ENCODE measurements at places on chromosomes 1 and 21.

DNA sequence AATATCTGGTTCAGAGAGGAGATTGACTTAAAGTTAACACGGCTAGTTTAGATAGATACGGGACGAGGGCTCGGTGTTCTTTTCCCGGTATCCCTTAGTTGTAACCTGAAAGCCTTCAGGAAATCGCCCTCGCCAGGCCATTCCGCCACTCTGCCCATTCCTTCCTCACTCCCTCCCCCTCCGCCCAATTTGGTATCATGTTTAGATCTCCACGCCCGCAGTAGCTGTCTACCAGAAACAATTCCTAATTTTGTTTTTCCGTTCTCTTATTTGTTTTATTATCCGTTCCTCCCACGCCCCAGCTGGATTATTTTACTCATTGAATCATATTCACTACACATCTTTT, 685 bp upstream of the VAMP4 start:
- DNase-seq = no peak

- no peak for DNase-seq
Measured at GRCh38 chr21:21290751-21291150, 292.5 kb downstream of the NCAM2 start.

GRCh38 chr21:22319435-22319834, 1321.2 kb downstream of the NCAM2 start:
- DNase-seq = no peak

GRCh38 chr1:243740255-243740999, 109.6 kb downstream of the AKT3 start:
- no peak for DNase-seq

- DNase-seq = no peak
Measured at GRCh38 chr1:151406176-151406575, 6.8 kb downstream of the PSMB4 start.

- no peak for DNase-seq
Measured at GRCh38 chr1:223000632-223001031, 142.4 kb downstream of the TLR5 start.

- DNase-seq = no peak
Measured at GRCh38 chr1:170978371-170978910, 43.1 kb downstream of the MROH9 start.

DNA sequence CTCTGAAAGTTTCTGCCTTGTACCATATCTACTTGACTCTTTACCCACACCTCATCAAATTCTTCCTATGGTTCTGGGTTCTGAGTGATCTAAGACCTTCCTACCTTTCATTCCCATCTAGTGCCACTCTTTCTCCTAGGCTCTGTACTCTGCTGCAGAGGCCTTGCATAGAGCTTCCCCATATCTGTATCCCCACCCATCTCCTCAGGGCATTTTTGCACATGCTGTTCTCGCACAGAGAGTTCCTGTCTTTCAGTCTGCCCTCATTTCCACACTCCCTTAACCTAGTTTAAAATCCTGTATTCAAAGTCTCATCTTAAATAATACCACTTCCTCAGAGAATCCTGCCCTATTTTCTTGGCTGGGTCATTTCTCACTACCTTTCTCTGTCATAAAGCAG, 114.8 kb downstream of the HMCN1 start:
- no peak for DNase-seq

GRCh38 chr1:25672763-25673409, 56.3 kb downstream of the MAN1C1 start:
- DNase-seq = peak; percentile 20

GRCh38 chr21:43984905-43985689, 27.0 kb upstream of the TRAPPC10 start:
- DNase-seq = peak; percentile 26

DNA sequence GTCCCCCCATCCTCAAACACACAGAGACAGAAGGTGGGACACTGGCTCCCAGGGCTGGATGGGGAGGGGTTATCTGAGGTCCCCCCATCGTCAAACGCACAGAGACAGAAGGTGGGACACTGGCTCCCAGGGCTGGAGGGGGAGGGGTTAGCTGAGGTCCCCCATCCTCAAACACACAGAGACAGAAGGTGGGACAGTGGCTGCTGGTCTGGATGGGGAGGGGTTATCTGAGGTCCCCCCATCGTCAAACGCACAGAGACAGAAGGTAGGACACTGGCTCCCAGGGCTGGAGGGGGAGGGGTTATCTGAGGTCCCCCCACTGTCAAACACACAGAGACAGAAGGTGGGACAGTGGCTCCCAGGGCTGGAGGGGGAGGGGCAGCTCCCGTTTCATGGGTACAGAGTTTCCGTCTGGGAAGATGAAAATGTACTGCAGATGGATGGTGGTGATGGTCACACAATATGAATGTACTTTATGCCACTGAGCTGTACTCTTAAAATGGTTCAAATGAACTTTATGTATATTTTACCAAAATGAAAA, 69.2 kb downstream of the SCCPDH start:
- DNase-seq = no peak

DNA sequence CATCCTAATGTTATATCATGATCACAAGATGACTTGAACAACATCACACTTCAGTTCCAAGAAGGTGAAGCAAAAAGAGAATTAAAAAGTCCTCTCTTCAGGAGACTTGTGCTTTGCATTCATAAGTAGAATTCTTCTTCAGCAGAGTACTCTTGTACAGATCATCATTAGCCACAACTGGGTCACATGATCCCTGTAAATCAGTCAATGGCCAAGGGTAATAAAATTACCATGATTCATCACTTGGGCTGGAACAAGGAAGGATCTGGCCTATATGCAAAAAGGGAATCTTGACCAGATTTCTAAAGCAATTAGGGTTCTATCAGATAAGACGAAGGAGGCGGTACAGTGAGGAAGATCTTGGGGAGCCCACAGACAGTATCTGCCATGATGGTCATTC, 458.0 kb upstream of the DEPDC1 start:
- peak; percentile 84 for DNase-seq

GRCh38 chr21:36608897-36609225, 90.1 kb upstream of the SIM2 start:
- peak; percentile 80 for DNase-seq

DNA sequence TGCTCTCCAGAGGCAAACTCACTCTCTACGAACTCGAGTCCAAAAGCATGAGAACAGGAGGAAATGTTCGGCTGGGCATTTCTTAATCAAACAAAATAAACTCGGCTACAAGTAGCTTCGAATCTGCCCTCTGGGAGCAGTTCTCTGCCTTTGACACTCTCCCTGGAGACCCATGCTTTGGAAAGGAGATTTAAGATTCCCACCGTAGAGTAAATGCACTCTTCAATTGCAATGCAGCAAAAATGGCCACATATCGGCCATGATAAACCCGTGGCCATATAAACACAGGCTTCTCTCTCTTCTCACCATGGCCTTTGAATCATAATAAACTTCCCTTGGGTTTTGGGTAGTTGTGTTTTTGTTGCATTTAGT, 215.4 kb downstream of the TOMM20 start:
- DNase-seq = no peak

- DNase-seq = no peak
Measured at GRCh38 chr1:22753481-22753971, 42.9 kb downstream of the EPHB2 start.

DNA sequence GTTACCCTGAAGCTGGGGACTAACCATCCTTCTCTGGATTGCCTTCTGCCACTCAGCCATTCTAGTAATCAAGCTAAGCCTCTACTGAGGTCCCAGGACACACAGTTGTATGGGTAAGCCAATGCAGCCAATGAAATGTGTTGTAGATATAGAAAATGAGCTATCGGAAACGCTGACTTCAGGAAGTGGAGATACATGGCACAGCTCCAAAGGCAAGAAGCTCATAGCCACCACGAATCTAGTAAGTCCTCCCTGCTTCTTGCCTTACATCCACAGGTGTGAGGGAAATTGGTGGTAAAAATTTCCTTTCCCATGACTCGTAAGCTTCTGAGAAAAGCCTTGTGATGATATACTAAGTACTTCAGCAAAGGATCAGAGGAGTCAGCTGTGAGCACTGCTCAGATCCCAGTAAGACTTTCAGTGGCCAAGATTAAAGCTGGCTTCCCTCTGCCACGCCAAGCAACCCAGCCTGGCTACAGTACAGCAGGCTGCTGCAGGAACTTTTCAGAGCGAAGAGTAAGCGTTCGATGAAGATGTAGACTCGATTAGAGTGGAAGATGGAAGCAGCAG, 117.7 kb downstream of the SIM2 start:
- no peak for DNase-seq

- DNase-seq = no peak
Measured at GRCh38 chr1:229913489-229913888, 153.5 kb upstream of the GALNT2 start.

- DNase-seq = no peak
Measured at GRCh38 chr1:96376846-96377245, 344.7 kb upstream of the PTBP2 start.

- DNase-seq = no peak
Measured at GRCh38 chr1:70945251-70945650, 102.4 kb downstream of the PTGER3 start.

DNA sequence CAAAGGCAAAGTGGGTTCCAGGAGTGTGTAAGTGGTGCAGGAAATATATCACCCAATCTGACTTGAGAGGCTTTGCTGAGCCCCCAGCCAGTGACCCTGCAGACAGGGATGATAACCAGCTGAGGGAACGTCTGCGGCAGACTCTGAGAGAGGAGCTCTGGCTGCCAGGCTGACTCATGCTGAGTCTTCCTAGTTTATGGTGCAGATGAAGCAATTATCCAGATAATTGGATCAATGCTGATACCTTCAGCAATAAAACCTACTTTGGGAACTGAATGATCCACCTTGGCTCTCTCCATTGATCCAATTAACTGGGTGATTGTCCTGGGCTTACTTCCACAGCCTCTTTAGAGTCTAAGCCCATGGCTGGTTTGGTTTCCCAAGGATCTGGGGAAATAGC, 7.3 kb downstream of the C8B start:
- DNase-seq = peak; percentile 21

DNA sequence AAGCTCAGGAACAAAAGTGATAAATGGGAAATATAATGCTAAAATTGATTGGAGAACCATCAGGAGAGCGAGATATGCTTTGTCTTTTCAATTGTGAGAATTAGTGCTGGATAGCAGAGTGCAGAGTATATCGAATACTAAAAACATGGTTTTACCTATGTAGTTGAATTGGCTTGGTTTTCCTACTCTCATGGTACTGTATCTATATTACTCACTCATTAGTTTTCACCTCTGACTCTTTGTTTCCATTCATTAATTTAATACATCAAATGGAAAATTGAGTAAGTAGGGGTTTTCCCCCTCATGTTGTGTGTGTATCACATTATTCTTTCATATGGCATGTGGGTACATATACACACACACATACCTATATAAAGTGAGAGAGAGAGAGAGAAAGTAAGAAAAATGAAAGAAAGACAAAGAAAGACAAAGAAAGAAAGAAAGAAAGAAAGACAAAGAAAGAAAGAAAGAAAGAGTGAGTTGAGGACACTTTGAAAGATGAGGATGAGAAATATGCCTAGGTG, 1574.5 kb downstream of the MRPL39 start:
- DNase-seq = no peak

GRCh38 chr1:236168716-236169429, 26.5 kb downstream of the GPR137B start:
- DNase-seq = peak; percentile 94

- DNase-seq = no peak
Measured at GRCh38 chr1:87219626-87220025, 109.1 kb upstream of the LMO4 start.

GRCh38 chr1:101757985-101758384, 238.7 kb downstream of the OLFM3 start:
- peak; percentile 56 for DNase-seq

- no peak for DNase-seq
Measured at GRCh38 chr1:23451441-23451840, 26.9 kb upstream of the TCEA3 start.

GRCh38 chr1:3304692-3305091, 149.8 kb upstream of the ARHGEF16 start:
- DNase-seq = no peak

GRCh38 chr1:183622884-183623785, 12.4 kb downstream of the ARPC5 start:
- DNase-seq = peak; percentile 90

DNA sequence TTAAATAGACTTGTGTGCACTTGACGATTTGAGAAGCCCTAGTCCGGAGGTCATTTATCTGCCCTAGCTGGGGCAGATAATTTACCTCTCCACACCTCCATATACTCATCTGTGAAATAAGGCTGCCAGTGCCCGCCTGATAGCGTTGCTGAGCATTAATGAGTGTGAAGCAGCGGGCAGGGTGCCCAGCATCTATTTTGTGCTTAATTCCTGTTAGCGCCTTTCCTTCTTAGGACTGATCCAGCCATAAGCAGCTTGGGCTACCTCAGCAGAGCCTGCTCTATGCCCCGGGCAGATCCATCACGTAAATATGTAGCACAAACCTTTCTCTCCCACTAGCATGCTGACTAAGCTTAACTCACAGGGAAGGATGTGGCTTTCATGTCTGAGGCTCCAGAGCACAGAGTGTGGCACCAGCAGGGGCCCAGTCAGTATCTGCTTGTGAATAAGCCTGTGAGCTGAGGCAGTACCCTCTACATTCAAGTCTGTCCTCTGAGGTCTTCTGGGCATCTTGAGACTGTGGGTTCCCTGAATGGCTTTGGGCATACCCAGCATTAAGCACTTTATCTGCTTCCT, 21.5 kb upstream of the RNF187 start:
- no peak for DNase-seq

DNA sequence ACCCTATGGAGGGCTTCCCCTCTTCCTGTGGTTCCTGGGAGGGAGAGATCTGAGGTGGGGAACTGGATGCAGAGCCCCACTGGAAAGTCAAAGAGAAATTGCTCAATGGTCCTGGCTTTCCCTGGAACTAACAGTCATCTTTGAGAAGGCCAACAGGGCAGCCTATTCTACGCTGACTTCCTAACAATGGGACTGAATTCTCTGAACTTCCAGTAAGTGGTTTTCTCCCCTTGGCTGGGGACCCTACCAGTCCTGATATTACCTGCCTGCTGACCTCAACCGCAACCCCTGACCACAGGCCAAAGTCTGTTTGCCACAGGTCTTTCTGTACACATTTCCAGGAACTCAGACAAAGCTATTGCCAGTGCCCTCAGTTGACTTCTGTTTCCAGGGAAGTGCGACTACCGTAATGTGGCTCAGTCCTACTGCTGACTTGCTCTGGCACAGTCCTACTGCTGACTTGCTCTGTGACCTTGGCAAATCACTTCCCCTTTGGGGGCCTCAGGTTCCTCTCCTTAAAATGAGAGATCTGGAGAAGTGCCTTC, 55.3 kb downstream of the C8B start:
- peak; percentile 29 for DNase-seq

DNA sequence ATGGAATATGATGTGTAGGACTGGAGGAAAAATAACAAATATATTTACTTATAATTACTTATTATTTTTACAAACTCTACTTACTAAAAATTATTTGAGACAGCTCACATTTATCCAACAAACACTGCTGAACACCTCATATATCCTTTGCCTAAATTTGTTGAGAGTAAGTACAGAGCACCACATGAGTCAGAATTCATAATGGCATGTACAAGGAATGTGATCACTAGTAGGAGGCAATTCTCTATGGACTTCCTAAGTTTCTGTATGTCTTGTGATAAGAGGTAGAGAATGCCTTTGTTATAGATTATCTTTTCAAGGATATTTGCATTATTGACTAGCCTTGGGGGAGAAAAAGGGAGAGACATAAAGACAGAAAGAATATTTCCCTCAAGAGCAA, 8.2 kb upstream of the ST6GALNAC3 start:
- DNase-seq = peak; percentile 72

- no peak for DNase-seq
Measured at GRCh38 chr1:81165963-81166362, 634.8 kb upstream of the ADGRL2 start.
